ENCODE measurements at places on chromosomes 2 and 18. TPM values are rescaled to one million over a fixed set of nuclear protein-coding genes. Genes with fewer than 3 reads are reported as not detected.

GRCh38 chr18:58224425-58224750 lies 180.4 kb downstream of the NEDD4L start:
- DNase-seq = no peak

- peak; percentile 63 for DNase-seq
Measured at GRCh38 chr2:231395188-231396057, at the start of gene B3GNT7. Gene B3GNT7, plus strand, starts transcription at chr2:231395710. Its CDS starts 94 bp downstream, at chr2:231395804.

DNA sequence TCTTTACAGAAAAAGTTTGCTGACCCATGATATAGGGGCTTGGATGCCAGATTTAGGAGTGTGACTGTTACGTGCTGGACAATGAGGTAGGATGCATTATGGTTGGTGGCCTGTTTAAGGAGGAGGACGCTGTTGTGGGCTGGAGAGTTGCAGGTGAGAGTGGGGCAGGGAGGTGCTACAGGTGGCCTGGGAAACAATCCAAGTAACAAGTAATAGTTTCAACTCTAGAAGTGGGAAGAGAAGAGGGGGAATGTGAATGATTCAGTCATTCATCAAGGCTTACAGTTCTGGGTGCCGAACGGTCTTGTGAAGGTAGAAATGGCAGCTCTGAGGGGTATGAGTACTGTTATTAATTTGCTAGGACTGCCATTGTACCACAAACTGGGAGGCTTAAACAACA lies 6.2 kb downstream of the FABP1 start:
- DNase-seq = no peak

GRCh38 chr18:46418663-46419260 lies 238.3 kb downstream of the LOXHD1 start:
- no peak for DNase-seq

DNA sequence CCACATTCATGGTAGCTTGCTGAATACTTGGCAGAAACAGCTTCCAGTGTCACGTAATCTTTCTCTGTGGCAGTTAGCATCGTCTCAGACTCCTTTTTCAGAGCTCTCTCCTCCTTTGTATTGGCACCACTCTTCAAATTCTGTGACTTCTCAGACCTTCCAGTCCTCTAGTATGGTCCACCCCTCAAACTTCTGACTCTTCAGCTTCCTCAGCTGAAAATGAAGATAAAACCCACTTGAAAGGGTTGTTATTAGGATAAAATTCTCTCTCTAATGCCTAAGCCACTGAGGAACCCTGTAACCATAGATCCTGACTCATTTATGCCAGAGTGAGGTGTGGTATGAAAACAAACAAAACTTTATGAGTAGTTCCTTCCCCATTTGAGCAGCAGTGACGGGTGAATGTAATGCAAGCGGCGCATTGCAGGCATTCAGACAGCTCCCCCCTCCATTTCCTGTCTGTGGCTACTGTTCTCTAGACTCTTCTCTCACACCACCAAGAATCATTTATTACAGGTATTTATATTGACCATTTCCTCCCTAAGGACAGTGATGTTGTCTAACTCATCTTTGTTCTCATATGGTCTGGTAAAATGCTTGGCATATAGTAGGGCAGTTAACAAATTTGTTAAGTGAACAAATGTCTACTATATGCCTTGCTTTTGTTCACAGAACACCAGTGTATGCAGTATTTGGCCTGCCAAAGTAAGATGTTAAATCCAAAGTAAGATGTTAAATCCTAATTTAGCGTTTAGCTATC lies 35.3 kb downstream of the GALNT1 start:
- DNase-seq = peak; percentile 67

DNA sequence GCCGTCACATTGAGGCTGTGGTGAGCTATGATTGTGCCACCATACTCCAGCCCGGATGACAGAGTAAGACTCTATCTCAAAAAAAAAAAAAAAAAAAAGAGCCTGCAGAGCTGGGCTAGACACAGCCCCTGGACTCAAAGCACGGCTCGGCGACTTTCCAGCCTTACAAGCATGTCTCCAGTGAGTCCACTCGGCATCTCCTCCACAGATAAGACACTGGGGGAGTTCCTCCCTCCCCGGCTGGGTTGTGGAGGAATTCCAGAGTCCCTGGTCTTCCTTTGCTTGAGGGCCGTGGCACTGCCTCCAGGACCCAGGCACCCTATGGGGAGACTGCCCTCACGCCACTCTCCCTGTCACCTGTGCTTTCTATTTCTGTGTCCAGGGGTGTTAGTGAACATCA lies 30.9 kb upstream of the RPL31 start:
- no peak for DNase-seq

- DNase-seq = no peak
Measured at GRCh38 chr2:162072181-162072702, 1.8 kb downstream of the DPP4 start.

DNA sequence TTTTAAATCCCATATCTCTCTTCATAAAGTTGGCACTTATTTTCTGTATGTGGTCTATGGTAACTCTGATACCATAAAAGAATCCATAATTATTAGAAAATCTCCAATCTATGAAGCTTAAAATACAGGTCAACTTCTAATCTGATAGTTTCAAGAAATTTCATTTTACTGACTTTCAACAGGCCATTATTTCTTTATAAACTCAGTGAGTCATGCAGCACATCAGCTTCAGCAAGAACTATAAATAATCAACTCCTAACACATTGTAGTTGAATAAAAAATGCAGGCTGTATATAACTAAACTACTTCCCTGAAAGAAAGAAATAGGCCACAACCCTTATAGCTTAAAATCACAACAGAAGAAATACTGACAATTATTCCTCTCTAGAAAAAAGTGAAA lies 204.3 kb upstream of the CCDC150 start:
- no peak for DNase-seq

- DNase-seq = no peak
Measured at GRCh38 chr2:218152777-218153176, 14.0 kb downstream of the CXCR1 start.

- DNase-seq = no peak
Measured at GRCh38 chr2:11701206-11701605, 31.2 kb upstream of the NTSR2 start.

- DNase-seq = no peak
Measured at GRCh38 chr18:56575819-56576663, 62.4 kb downstream of the TXNL1 start.

DNA sequence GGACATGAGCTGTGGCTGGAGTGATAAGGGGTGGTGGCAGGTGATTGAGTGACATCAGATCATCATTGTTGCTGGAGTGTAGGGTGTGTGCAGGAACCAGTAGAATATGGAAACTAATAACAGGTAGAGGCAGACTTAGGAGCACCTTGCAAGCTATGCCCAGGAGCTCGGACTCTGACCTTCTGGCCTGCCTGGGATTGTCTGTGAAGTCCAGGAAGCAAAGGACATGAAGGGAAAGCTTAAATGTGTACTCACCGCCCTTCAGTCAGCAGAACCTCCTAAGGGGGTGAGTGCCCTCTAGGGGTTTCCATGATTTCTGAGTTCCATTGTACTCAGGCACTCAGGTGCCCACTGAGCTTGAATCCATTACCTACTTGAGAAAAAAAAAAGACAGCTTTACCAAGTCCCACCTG lies 104.2 kb downstream of the CRIM1 start:
- no peak for DNase-seq

- DNase-seq = no peak
Measured at GRCh38 chr2:217263756-217264155, 403.9 kb upstream of the TNP1 start.

- no peak for DNase-seq
Measured at GRCh38 chr18:36381075-36381474, 83.6 kb downstream of the FHOD3 start.

DNA sequence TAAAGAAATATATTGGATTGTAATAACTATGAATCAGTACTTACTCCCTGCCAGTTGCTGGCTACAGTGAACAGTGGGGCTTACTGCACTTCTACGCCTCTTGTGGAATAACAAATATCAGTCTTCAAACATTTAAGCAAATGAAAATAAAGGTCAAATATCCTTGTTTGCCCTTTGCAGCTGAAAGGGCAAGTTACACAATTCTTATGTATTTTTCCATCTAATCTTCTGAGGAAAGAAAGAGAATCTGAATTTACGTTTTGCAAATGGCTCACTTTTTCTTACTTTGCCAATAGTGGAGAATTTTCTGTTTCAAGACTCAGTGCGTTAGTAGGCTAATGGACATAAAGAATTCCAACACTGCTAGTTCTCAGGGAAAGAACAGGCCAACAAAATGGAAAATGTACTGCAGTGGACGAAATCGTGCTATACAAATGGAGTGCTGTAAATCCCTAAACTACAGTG lies 157.2 kb upstream of the TMEM200C start:
- no peak for DNase-seq

MRPS5 gene
- total RNA-seq = 51.9 TPM

LRATD1 gene
- total RNA-seq = 8.0 TPM

FRZB gene
- total RNA-seq = 2.9 TPM

MEP1B gene
- not detected for total RNA-seq

CRYGD gene
- total RNA-seq = not detected

RGPD3 gene
- total RNA-seq = 0.21 TPM

C1QL2 gene
- total RNA-seq = not detected

OSBPL6 gene
- total RNA-seq = 7.9 TPM

NFATC1 gene
- 21.4 TPM for total RNA-seq

MC4R gene
- 0.35 TPM for total RNA-seq

All from lower lobe of right lung (tissue), 2 donors.